ENCODE measurements at places on chromosomes 2 and 18. TPM values are rescaled to one million over a fixed set of nuclear protein-coding genes. Genes with fewer than 3 reads are reported as not detected.
A peak's percentile ranks its signal among the peaks of the same experiment; 100 is the strongest.

Gene SIX2
- not detected for total RNA-seq

DNA sequence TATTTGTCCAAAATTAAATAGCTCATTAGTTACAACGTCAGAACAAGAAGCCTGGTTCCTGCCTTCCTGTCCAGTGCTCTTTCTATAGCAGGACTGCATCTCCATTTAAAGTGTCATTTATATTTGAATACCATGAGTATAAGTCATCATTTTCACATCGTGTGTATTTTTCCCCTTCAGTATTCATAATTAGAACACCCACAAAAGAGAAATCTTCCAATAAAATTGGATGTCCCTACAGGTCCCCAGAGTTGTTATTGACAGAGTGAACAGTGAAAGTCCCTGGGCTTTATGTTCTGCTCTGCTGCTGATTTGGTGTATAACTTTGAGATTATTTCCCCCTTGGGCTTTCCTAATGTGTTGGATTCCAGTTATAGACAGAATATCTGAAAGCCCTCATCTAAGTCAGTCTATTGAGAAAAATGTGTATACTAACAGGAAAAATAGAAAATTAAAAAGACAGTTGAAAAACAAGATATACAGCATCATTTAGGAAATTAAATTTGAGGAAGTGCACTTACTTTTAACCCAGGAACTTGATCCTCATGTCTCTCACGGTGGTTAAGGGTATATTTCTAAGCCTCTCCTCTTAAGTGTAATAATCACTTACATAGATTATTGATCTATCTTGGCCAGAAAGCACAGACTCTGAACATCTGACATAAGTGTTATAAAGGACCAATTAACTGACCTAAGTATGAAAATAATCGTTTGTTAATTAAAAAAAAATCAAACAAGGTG, 15.2 kb upstream of the REV1 start:
- H3K4me1 ChIP-seq: peaks cover 20% of the 10 kb centered on the region
- H3K27me3 ChIP-seq: no peaks in the 10 kb centered on the region
- no peak for DNase-seq
- no peaks in the 10 kb centered on the region for H3K36me3 ChIP-seq
- H3K27ac ChIP-seq: no peak overlapping the region

DNA sequence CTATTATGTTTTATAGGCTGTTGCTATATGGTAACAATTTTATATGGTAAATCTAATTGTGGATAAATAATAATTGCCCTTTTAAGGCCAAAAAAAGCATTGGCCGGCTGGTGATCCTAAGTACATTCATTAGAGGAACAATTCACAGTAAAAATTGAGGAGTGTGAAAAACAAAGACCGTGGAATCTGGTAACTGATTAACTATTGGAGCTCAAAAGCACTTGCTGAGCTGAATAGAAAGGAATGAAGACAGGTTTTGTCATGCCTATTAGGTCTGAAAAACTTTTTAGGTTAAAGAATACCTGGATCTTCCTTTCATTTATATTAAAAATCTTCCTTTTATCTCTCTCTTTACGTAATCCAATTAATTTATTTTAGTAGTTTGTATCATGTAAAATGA, 18.5 kb upstream of the RBBP8 start:
- DNase-seq: no peak
- peaks cover 3% of the 10 kb centered on the region for H3K27me3 ChIP-seq
- no peak overlapping the region for H3K27ac ChIP-seq
- no peak overlapping the region for H3K4me3 ChIP-seq
- H3K36me3 ChIP-seq: no peaks in the 10 kb centered on the region

Gene PLA2R1
- not detected for total RNA-seq

GRCh38 chr2:133541376-133541775, 26.9 kb downstream of the NCKAP5 start:
- peaks cover 3% of the 10 kb centered on the region for H3K27me3 ChIP-seq
- H3K27ac ChIP-seq: no peak overlapping the region
- no peak overlapping the region for H3K4me3 ChIP-seq
- no peaks in the 10 kb centered on the region for H3K4me1 ChIP-seq
- no peaks in the 10 kb centered on the region for H3K36me3 ChIP-seq
- no peak for DNase-seq

- no peaks in the 10 kb centered on the region for H3K4me1 ChIP-seq
- H3K27me3 ChIP-seq: no peaks in the 10 kb centered on the region
- DNase-seq: no peak
- H3K27ac ChIP-seq: no peak overlapping the region
- H3K4me3 ChIP-seq: no peak overlapping the region
- peaks cover 41% of the 10 kb centered on the region for H3K36me3 ChIP-seq
These were observed 79.5 kb downstream of the CCDC138 start for GRCh38 chr2:108866041-108866440.

Gene UGT1A4
- total RNA-seq: not detected

DNA sequence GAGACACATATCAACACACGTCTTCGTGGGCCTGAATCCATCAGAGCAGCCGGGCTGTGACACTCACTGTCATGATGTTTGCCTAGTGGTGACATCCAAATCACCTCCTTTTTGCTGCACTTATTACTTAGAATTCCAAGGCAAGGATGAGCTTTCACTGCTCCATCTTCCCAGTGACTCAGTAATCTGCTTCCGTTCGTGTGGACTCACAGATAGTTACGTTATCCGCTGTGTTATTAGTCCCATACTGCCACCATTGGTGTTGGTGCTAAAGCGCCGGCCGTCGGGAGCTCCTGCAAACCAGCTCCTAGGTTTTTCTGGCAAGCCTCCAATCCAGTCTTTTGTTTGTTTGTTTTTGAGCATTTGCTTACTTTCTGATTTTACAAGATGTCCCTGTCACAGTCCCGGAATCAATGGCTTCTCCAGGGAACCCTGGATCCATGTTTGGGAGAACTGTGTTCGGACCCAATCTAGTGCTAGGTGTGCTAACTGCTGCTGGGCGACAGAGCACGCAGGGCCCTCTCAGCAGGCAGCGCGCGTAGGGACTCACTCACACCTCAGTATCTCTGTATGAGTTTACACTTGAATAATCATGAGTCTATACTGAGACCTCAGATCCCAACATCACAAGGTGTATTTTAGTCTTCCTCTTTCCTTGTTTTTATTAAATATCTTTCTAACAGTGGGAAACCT, 42.6 kb downstream of the HDAC4 start:
- H3K4me1 ChIP-seq: peaks cover 7% of the 10 kb centered on the region
- H3K36me3 ChIP-seq: peaks cover 14% of the 10 kb centered on the region
- no peak overlapping the region for H3K27ac ChIP-seq
- no peaks in the 10 kb centered on the region for H3K27me3 ChIP-seq

Gene TDRD15
- not detected for total RNA-seq

GRCh38 chr18:8912348-8913326, 189.9 kb upstream of the NDUFV2 start:
- DNase-seq: no peak
- H3K4me3 ChIP-seq: no peak overlapping the region
- peaks cover 6% of the 10 kb centered on the region for H3K4me1 ChIP-seq
- H3K27me3 ChIP-seq: no peaks in the 10 kb centered on the region

- H3K27ac ChIP-seq: peak overlapping the region; percentile 22
- peaks cover 7% of the 10 kb centered on the region for H3K36me3 ChIP-seq
- H3K27me3 ChIP-seq: no peaks in the 10 kb centered on the region
- H3K4me1 ChIP-seq: peaks cover 17% of the 10 kb centered on the region
- no peak overlapping the region for H3K4me3 ChIP-seq
These were observed 43.3 kb upstream of the ZFP36L2 start for GRCh38 chr2:43269706-43270105.

DNA sequence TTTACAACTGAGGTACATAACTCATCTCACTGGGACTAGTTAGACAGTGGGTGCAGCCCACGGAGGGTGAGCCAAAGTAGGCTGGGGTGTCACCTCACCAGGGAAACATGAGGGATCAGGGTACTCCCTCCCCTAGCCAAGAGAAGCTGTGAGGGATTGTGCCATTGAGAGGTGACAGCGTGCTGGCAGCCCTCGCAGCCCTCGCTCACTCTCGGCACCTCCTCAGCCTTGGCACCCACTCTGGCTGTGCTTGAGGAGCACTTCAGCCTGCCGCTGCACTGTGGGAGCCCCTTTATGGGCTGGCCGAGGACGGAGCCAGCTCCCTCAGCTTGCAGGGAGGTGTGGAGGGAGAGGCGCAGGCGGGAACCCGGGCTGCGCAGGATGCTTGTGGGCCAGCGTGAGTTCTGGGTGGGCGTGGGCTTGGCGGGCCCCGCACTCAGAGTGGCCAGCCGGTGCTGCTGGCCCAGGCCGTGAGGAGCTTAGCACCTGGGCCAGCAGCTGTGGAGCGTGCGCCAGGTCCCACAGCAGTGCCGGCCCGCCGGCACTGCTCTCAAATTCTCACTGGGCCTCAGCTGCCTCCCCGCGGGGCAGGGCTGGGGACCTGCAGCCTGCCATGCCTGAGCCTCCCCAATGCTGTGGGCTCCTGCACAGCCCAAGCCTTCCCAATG, 44.5 kb upstream of the FAM110C start:
- peaks cover 5% of the 10 kb centered on the region for H3K27me3 ChIP-seq
- no peak overlapping the region for H3K4me3 ChIP-seq
- no peak overlapping the region for H3K27ac ChIP-seq
- H3K4me1 ChIP-seq: no peaks in the 10 kb centered on the region
- no peak for DNase-seq

DNA sequence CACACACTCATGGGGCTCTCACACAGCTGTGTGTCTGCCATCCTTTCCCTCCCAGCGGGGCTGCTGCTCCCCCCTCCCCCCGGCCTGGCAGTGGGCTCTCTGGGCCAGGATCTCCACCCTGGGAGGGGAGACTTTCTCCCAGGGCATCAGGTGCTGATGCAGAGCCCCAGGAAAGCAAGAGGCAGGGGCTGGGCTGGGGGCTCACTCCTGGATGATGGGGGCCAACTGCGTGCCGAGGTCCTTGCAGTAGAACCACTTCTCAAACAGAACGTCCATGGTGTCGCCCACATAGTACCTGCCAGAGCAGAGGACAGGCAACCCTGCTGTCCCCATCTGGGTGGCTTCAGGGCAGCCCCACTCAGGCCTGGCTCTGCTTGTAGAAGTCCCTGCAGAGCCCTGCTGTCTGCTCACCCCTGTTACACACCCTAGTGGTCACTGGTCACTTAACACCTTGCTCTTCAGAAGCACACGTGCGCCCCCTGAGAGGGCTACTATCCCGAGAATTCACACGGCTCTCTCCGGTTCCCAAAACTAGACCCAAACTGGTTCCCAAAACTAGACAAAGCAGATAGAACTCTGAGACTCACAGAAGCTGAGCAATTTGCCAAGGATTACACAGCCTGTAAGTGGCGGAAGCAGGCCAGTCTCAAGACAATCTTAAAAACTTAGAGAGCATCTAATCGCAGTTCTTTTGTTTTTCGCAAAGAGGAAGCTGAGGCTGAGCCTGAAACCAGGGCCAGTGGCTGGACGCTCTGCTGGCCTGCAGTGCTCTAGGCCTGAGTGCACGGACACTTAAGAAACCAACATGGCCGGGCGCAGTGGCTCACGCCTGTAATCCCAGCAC, 6.6 kb upstream of the OXER1 start:
- H3K4me1 ChIP-seq: peaks cover 7% of the 10 kb centered on the region
- H3K36me3 ChIP-seq: no peaks in the 10 kb centered on the region
- no peak overlapping the region for H3K4me3 ChIP-seq
- no peak overlapping the region for H3K27ac ChIP-seq
- DNase-seq: no peak
- no peaks in the 10 kb centered on the region for H3K27me3 ChIP-seq

Gene CROCC2
- not detected for total RNA-seq

DNA sequence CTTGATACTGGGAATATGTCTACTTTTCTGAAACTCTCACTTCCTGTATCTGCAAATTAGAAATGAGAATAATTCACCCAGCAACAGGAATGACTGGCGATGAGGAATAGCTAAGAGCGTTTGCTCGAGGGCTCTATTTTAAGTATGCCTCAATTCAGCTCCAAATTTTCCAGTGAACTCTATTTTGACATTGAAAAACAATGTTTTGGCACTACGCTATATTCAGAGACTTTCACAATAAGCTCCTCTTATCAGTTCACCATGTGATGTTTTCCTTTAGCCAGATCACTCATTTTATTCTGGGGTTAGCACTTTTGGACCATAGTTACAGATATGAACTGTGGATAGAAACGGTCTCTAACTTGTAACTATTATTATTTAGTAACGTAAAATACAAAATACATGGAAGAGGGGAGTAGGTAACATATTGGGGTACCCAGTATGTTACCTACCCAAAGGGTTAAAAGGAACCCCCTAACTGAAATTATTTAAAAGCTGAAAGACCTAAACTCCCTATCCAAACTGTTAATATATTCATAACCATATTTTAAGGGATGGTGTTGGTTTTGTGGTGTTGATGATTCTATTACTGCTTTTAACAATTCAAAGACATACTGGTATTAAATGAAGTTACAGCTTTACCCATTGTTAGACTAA, 28.1 kb downstream of the SLC40A1 start:
- no peaks in the 10 kb centered on the region for H3K36me3 ChIP-seq
- no peak for DNase-seq
- no peaks in the 10 kb centered on the region for H3K27me3 ChIP-seq
- no peaks in the 10 kb centered on the region for H3K4me1 ChIP-seq
- no peak overlapping the region for H3K27ac ChIP-seq

GRCh38 chr2:219079417-219079816, 18.7 kb upstream of the IHH start:
- no peaks in the 10 kb centered on the region for H3K27me3 ChIP-seq
- DNase-seq: no peak
- no peaks in the 10 kb centered on the region for H3K4me1 ChIP-seq
- no peak overlapping the region for H3K4me3 ChIP-seq

All from activated CD8-positive, alpha-beta T cell treated with anti-CD3 and anti-CD28 coated beads for 36 hours (primary cell).